ENCODE measurements at places on chromosomes 6 and 20. TPM values are rescaled to one million over a fixed set of nuclear protein-coding genes. Genes with fewer than 3 reads are reported as not detected.

Gene IP6K3
- total RNA-seq: not detected

Gene BPIFB4
- total RNA-seq: not detected

Gene ZBTB12
- 2.8 TPM for total RNA-seq

Gene ANKEF1
- total RNA-seq: 0.43 TPM

Gene BPIFB2
- total RNA-seq: not detected

Gene CALHM6
- total RNA-seq: 4.2 TPM

All from dermis lymphatic vessel endothelial cell (primary cell).